ENCODE measurements at places on chromosomes 2 and 18.

- no peak for DNase-seq
Observed at GRCh38 chr2:207772081-207772843, 2.6 kb upstream of the FZD5 start.

GRCh38 chr2:125405816-125406215 lies 1250.1 kb upstream of the GYPC start:
- no peak for DNase-seq

DNA sequence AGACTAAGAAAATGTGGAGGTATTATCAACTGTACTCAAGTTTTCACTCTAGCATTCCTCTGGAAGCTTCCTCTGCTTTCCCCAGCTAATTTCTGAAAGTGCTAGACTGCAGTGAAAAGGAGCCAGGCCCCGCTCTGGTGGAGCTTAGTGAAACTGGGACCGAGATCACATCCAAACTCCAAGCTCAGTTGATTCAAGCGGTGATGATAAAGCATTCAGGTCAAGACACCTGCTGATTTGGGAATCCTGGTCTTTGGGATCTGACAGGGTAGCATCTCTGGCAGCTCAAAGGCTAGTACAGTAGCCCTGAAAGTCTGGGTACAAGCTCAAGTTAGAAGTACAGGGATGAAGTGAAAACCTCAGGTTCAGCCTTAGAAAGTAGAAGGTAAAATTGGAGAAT lies 120.2 kb upstream of the CRIM1 start:
- DNase-seq = no peak

DNA sequence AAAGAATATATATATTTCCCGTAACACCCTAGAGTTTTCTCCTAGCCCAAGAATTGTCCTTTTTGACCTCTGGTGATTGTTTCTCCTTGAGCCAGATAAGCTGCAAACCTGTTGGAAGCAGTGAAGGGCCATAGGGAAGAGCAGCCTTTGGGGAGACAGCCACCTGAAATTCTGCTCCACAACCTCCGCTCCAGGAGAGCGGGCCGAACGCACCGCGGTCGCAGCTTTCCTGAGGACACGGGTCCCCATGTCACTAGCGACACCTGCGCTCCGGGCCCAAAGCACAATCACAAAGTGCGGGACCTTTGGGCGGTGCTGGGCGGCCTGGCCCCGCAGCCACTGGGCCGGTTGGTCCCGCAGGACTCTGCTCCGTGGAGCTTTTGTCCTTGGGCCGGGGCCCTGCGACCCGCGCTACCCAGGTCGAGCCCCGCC lies 557 bp upstream of the DSG2 start:
- no peak for DNase-seq

GRCh38 chr2:53170466-53170865 lies 597.1 kb upstream of the CHAC2 start:
- no peak for DNase-seq

Data from NCI-H146 (cell line).